Activated T-cell treated with anti-CD3 and anti-CD28 coated beads, Interleukin-2, amount 50 U/mL, for 1 hour (primary cell): ENCODE measurements at places on chromosomes 4 and X.
A peak's percentile ranks its signal among the peaks of the same experiment; 100 is the strongest.

DNA sequence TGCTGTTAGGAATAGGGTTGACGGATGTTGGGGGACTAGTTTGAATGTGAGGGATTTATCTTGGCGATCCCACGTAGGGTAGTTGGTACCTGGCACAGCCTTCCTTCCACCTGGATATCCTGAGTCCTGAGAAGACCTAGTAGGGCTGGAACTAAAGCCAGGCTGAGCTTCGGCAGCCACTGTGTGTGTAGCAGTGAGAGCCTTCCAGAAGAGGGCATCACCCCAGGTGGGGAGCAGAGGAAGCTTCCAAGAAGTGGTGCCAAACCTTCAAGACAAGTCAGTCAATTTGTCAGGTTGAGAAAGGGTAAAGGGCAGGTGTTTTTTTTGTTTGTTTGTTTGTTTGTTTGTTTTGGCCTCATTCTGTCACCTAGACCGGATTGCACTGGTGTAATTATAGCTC is 1.2 kb upstream of the FGFBP2 start:
- no peak for DNase-seq

DNA sequence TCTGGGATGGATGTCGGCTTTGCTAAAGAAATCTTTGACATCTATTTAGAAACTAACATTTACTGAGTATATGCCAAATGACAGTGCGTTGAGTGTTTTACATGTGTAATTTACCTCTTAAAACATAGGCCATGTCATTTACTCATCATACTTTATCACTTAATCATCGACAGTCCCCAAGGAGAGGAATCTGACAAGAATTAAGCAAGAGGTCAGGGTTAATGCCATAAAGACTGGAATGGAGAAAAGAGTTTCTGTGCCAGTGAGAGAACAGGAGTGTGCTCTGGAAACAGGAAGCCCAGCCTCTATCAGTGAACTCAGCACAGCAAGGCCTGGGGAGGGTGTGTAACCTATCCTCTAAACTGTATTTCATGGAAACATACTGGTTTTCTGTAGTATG is 28.0 kb upstream of the AMOT start:
- no peak for DNase-seq

GRCh38 chrX:100296183-100296753 is 113.8 kb downstream of the PCDH19 start:
- DNase-seq = no peak

DNA sequence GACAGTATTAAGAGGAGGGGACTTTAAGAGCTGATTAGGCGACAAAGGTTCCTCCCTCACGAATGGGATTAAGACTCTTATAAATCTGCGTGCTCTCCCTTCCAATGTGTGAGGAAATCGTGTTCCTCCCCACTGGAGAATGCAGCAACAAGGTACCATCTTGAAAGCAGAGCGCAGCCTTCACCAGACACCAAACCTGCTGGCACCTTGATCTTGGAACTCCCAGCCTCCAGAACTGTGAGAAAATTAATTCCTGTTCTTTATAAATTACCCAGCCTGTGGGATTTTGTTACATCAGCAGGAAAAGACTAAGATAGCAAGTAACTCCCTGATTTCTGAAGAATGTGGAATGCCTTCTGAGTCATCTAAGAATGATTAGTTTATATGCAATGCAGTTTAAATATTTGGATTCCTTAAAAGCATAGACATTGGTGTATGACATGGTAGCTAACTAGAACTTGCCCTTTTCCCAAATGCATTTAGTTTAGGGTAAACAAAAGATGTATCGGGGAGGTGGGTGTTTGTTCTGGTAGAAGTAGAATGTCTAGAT is 86.1 kb downstream of the USP46 start:
- DNase-seq = no peak

GRCh38 chr4:142572071-142572470 is 274.0 kb downstream of the INPP4B start:
- DNase-seq = no peak

DNA sequence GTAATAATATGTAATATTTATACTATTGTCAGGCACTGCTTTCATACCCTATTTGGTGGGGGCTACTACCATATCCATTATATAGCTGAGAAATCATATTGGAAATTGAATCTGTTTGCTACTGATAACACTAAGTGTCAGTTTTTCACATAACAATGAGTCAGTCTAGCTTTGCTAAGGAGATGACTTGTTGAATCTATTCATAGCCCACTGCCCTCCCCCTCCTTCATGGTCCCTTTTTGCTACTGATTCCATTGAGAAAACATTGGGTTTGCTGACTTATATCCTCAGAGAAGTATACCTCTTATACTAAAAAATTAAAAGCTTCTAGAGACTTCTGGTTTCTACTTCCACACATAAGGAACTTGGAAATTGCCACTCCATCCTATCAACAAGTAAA is 1898.4 kb downstream of the STIM2 start:
- DNase-seq = no peak

GRCh38 chr4:148120216-148120615 is 322.0 kb downstream of the NR3C2 start:
- no peak for DNase-seq

- DNase-seq = peak; percentile 50
These were observed 30.5 kb downstream of the RHOH start for GRCh38 chr4:40227284-40227683.

DNA sequence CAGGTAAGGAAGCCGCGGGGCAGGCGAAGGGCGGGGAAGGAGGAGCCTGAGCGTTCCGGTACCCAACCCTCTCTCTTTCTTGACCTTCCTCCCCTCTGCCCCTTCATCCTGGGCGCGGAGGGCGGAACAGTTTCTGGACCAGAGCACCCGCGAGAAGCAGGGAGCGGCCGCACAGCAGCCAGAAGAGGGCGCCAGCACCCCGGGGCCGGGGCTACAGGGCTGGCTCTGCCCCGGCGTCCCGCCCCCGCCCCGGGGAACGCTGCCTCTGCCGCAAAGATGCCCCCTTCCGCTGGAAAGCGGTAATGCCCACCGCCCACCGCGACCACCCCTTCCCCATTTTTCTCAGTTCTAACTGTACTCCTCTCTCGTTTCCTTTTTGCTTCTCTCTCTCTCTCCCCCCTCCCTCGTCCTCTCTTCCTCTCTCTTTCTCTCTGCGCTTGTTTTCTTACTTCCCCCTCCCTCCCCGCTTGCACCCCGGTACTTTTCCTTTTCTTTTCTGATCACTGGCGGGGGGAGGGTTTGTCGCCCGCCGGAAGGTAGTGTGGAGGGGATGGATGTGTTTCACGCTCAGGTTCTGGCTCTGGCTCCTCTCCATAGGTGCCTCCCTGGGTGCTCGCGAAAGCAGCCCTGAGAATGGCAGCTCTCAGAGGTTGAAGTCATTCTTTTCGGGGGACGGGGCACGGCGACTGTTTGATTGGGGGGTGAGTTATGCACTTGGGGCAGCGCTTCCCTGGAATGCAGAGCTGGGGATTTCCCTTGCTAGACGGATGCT is 13.1 kb upstream of the PRDM8 start:
- DNase-seq = peak; percentile 96

GRCh38 chrX:107000013-107000515 is at the start of gene MORC4:
Gene MORC4, minus strand, starts transcription at chrX:107000212. Its CDS starts 243 bp downstream, at chrX:106999969.
- DNase-seq = peak; percentile 67
